ENCODE measurements at places on chromosomes 4 and X.

DNA sequence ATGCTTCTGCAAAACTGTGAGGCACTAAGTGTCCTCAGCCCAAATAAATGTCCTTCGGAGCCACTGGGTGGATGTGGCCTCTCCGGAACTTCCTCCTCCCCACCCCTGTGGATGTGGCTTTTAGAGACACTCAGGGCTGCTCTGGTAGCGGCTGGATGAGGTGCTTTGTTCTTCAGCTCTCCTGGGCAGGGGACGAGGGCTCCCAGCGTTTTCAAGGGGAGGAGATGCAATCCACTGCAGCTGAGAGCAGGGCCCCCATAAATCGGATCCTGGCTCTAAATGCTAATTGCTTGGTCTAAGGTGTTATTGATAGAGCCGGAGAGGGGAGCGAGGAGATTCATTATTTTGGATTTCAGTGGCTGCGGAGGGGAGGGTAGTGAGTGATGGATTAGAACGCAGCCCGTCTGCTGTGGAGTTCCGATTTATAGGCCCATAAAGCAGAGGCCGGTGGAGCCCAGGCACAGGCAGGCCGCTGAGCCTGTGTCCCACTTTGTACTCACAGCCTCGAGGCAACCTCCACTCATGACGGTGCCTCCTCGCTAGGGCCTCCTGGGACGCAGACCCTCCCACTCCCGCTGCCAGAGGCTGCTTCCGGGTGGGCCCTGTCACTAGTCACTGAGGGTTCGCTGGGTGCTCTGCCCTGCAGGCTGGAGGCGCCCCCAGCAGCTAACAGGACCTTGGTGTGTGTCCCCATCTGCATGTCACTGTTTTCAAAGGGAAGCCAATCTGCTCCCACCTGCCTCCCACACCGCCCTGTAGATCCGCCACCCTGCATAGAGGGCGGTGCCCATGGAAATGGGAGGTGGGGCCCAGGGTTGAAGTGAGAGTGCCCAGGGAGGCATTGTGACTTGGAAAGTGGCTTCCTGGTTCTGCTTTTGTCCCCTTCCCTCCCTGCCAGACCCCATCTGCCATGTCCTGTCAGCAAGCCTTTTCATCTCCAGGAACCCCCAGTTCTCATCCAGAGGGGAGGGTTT is 135.4 kb upstream of the PSAPL1 start:
- no peak for DNase-seq

- DNase-seq, result no peak
Observed at GRCh38 chrX:38474543-38474942, 86.8 kb upstream of the TSPAN7 start.

GRCh38 chr4:59553721-59554091 is 1646.4 kb upstream of the ADGRL3 start:
- peak; percentile 30 for DNase-seq

DNA sequence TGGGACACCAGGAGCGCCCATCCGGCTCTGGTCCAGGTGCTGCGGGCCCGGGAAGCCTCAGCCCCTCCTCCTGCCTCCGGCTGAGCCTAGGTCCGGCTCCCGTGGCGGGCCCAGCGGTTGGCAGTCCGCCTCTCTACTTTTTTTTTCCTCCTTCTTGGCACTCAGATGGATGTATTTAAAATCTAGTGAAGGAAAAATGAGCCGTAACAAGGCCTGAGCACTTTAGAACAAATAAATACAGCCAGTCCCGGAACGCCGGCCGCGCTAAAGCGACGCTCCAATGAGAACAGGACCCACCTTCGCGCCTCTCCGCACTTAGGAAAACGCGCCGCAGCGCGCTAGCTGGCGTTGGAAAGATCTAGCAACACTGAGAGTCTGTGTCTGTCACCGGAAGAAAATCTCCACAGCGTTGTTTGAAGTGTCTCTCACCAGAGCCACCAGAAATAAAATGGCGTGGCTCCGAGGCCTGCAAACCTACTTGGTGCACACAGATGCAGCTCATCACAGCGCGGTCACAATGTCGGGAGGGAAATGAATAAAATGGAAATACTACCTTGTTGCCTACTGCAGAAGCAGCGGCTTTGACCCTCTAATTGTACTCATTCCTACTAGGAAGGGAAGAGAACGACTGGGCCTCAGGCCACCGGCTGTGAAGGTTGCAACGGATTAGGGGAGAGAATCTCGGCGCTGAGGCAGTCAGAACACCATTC is 4.7 kb downstream of the NEUROG2 start:
- DNase-seq, result no peak

GRCh38 chrX:2418000-2418399 is 82.8 kb downstream of the DHRSX start:
- no peak for DNase-seq

- DNase-seq, result no peak
Observed at GRCh38 chr4:83174844-83175414, 60.4 kb upstream of the PLAC8 start.

DNA sequence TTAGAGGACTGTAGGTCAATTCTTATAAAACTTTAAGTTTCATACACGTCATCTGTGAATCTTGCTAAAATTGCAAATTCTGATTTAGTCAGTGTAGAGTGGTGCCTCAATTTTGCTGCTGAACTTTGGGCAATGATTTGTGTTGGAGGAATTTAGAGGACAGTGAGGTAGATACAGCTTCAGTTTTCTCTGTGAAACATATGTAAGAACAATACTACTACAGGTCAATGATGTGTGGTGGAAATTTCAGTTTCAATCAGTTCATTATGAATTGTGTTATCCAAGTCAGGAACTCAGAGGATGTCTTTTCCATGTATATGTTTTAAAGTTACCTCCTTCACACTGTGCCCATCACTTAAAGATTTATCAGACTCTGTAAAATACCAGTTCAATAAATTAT is 1597.8 kb upstream of the PCDH10 start:
- DNase-seq, result no peak

- DNase-seq, result no peak
Observed at GRCh38 chr4:115323106-115323707, 209.8 kb upstream of the NDST4 start.

GRCh38 chr4:94486372-94486801 is 34.6 kb downstream of the PDLIM5 start:
- DNase-seq, result no peak

GRCh38 chrX:74536832-74537371 is 77.5 kb downstream of the RLIM start:
- DNase-seq, result no peak

DNA sequence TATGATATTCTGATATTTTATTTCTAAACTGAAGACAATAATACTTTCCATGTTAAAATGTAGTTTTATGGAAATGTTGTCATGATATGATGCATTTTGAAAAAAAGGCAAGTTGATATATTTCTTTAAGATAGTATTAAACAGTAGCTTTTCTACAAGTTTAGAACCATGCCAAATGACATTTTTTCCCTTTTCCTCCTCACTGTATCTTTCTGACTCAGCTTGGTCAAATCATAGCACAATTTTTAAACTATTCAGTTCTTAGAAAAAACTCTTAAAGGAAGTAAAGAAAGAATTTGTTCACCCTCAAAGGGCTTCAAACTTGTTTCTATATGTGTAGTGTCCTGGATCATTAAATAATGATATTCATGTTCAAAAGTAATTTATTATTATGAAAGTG is 46.0 kb upstream of the GUCY1A1 start:
- DNase-seq, result no peak

GRCh38 chr4:41148292-41148691 is 66.0 kb downstream of the APBB2 start:
- no peak for DNase-seq

GRCh38 chr4:3878678-3879077 is 112.5 kb downstream of the ADRA2C start:
- no peak for DNase-seq

GRCh38 chr4:120869613-120870278 is 52.8 kb downstream of the PRDM5 start:
- no peak for DNase-seq

GRCh38 chr4:117560329-117560728 is 474.0 kb upstream of the NDST3 start:
- no peak for DNase-seq

DNA sequence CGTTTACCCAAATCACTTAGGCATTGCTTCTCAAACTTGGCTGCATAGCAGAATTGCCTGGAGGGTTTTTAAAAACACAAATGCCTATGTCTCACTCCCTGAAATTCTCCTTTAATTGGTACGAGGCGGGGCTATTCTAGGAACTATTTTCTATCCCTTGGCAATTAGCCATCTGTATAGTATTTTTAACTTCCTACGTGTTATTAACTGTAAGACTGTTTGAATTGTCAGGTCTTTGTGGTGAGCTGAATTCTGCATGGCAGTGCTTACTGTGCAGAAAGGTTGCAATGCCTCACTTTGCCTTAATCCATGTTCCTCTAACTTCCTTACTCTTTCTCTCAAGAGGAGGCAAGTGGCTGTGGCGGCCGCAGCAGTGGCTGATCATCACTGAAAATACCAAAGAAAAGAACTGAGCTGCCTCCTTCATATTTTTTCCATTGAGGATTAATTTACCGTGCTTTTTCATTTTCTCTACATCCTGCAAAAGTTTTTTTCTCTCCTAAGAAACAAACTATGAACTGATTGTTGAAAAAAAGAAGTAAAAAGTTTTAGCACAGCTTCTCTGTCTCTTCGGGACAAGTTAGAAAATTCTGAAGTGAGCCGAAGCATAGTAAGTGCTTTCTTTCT is at the start of gene SHROOM3:
TSS of gene SHROOM3 (plus strand) at position 329 of the 627 bp plus-strand sequence. CDS start 824 bp downstream, outside the sequence.
- DNase-seq, result no peak

GRCh38 chrX:2650865-2651264 is 40.2 kb upstream of the CD99 start:
- no peak for DNase-seq

DNA sequence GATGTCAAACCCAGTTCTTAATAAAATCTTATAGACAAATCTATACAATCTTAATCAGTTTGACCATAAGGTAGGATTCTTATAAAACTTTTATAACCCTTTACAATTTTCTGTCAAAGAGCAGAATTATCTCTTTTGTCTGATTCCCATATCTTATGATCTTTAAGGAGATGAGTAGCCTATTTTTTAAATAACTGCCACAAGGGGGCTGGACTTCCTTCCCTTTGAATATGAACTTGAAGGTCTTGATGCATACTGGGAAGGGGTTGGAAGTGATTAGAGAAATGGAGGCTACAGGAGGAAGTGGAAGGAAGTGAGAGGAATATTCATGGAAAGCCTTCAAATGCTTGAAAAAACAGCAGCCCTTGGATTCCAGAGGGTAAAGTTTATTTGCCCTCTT is 111.1 kb downstream of the APOOL start:
- no peak for DNase-seq

DNA sequence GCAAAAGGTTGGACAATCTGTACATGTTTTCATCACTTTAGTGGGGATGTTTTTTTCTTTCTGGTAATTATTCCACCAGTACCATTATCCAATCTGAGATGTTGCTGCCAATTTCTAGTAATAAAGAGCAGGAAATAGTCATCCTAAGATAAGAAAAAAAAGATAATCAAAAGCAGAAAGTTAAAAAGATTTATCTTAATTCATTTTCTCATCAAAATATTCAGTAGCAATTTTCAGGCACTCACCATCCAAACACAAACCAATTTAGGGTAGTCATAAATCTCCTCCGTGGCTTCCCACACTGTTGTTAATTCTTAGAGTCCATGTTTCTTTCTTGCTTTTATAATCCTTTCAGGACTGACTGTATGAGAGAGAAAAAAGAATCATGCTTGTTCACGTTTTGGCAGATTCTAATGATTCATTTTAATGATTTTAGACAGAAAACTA is 263.7 kb upstream of the UGT8 start:
- DNase-seq, result no peak

- no peak for DNase-seq
Observed at GRCh38 chrX:124257924-124258702, 74.3 kb upstream of the TEX13D start.

GRCh38 chrX:98405376-98405775 is 1521.7 kb downstream of the RPA4 start:
- DNase-seq, result no peak

DNA sequence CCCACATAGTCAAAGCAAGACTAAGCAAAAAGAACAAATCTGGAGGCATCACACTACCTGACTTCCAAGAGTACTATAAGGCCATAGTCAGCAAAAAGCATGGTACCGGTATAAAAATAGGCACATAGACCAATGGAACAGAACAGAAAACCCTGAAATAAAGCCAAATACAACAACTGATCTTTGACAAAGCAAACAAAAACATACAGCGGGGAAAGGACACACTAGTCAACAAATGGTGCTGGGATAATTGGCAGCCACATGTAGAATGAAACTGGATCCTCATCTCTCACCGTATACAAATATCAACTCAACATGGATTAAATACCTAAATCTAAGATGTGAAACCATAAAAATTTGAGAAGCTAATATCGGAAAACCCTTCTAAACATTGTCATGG is 819.3 kb upstream of the FRG1 start:
- no peak for DNase-seq

GRCh38 chr4:164312671-164313070 is 441.3 kb upstream of the SMIM31 start:
- no peak for DNase-seq

DNA sequence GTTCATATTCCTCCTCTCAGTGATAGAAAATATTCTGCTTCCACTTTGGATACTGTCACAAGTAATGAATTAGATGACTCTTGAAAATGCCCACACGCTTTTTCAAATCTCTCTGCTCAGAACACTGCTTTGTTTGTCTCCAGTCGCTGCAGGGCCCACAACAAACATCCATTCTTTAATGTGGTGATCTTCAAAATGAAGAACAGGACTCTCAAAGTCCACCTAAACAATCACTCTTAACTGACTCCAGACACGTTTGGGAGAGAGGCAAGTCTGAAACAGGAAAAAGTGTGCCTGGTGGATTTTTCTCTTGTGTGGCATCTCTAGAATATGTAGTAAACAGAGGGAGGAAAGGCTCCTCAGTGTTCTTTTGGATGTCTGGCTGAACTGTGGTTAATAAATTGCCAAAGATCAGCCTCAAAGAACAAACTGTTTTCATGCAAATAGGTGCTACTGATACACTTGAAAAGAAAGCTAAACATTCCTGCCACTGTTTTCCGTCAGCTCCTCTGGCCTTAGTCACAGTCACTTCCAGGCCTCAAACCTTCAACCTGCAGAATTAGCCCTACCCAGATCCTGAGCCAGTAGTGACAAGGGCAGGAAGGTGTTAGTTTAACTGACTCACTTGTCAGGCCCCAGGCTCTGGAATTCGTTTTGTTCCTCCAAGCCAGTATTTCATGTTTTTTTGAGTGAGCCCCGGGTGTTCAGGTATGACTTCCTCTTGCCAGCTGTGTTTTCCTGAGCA is 259.6 kb upstream of the GPC4 start:
- DNase-seq, result no peak

GRCh38 chrX:29468911-29469494 is 746.4 kb upstream of the MAGEB2 start:
- no peak for DNase-seq

DNA sequence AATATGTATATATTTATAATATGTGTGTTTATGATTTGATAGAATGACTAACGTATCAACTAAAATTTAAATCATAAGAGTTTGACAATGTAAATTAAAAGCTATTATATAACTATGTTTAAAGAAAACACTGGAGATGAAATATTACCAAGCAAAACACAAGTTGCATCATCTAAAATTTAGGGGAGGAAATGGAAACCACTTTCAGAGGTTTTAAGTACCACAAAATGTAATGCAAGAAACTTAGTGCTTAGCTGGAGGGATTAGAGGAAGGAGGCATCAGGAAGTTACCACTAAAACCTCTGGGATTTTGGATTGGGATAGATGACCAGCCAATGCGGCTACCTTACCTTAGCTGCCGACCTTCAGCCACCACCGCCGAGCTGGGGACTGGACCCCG is 1192.1 kb upstream of the PRKX start:
- DNase-seq, result no peak

Data from non-pigmented ciliary epithelial cell (primary cell).